ENCODE measurements at places on chromosomes 3 and 15.

DNA sequence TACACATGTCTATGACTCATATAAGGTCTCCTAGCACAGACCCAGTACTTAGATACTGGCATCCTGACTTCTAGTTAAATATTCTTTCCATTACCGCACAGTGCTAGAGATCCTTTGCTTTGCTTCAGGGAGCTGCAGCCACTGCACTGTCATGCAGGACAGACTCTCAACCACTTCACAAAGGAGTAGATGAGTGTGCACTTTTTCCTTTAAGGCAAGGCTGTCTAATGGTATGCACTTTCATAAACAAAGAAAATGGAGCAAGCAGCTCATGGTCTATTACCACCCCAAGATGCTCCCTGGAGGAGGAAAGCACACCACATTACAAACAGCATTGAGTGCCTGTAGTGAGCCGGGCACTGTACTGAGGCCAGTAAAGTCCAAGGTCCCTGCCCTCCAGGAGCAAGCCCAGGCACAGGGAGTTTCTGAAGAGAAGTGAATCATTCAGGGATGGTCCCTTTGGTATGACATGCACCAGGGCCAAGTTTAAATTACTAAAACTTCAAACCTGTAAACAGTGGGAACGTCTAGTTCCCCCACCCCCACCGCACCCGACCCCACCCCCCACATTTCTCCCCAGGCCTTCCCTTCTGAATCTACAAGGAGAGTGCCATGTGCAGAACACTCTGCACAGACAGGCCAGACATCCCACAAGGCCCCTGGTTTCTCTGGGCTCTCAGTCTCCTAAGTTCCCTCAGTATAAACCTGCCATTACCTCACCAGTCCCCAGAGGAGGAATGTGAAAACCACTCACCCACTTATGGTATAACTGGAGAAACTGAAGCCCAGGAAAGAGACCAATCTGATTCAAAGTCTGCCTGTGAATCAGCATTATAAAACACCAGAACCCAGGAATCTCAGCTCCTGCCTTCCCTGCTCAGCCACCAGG lies 107.8 kb upstream of the BCL6 start:
- H3K36me3 ChIP-seq, result no peaks in the 10 kb centered on the region
- no peaks in the 10 kb centered on the region for H3K4me1 ChIP-seq
- no peak overlapping the region for H3K27ac ChIP-seq
- H3K27me3 ChIP-seq, result no peaks in the 10 kb centered on the region
- DNase-seq, result no peak

DNA sequence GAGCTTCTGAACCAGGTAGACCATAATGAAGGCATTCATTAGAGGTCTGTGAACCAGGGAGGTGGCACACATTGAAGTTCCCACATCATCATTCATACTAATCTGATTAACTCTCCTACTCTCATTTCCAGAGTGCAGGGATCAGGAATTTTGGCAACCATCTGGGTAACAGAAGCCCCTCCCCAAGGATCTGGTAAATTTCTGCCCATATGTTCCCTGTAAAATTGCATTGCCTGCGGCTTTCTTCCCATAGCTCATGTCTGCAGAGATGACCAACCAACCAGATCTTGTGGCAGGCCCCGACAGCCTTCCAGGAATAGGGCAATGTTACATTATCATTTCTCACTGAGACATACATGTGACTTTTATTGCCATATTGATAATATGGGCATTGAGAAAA lies 111.4 kb upstream of the CHL1 start:
- H3K27me3 ChIP-seq, result no peaks in the 10 kb centered on the region
- H3K4me1 ChIP-seq, result peaks cover 4% of the 10 kb centered on the region
- no peaks in the 10 kb centered on the region for H3K36me3 ChIP-seq
- no peak overlapping the region for H3K27ac ChIP-seq
- no peak for DNase-seq

- no peak overlapping the region for H3K27ac ChIP-seq
- peaks cover 50% of the 10 kb centered on the region for H3K4me1 ChIP-seq
- peaks cover 29% of the 10 kb centered on the region for H3K36me3 ChIP-seq
- no peaks in the 10 kb centered on the region for H3K27me3 ChIP-seq
These were observed 9.6 kb downstream of the LRRK1 start for GRCh38 chr15:100928632-100929280.

DNA sequence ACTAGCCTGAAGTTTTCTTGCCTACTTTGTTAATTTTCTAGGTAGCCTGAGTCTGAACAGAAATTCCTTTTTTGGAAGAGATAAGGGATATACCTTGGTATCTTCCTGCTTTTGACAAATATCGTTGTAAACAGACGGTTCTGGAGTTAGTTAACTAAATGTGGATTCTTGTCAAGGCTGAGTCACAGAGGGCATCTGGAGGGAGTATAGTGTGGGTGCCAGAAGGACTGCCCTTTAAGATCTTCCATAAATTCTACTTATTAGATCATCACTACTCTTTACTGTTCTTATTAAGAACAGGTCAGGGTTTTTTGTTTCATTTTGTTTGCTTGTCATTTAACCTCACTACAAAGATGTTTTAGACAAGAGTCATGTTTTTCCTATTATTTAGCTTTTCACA lies 125.3 kb upstream of the SKOR1 start:
- no peak for DNase-seq
- no peaks in the 10 kb centered on the region for H3K27me3 ChIP-seq
- H3K27ac ChIP-seq, result no peak overlapping the region
- no peaks in the 10 kb centered on the region for H3K36me3 ChIP-seq

Data from B cell (primary cell).